ENCODE measurements at places on chromosomes 5 and 9. TPM values are rescaled to one million over a fixed set of nuclear protein-coding genes. Genes with fewer than 3 reads are reported as not detected.

TNFSF8 gene
- 0.27 TPM for polyA plus RNA-seq

TPM2 gene
- 146 TPM for polyA plus RNA-seq

PCDHGB3 gene
- polyA plus RNA-seq = 2.8 TPM

SLC6A19 gene
- polyA plus RNA-seq = 67.4 TPM

DAPK1 gene
- polyA plus RNA-seq = 92.1 TPM

RLN1 gene
- polyA plus RNA-seq = 0.52 TPM

WDR38 gene
- polyA plus RNA-seq = 0.22 TPM

CNTFR gene
- 34.6 TPM for polyA plus RNA-seq

ZBED3 gene
- polyA plus RNA-seq = 40.3 TPM

CCL21 gene
- polyA plus RNA-seq = 18.3 TPM

C9orf50 gene
- 0.30 TPM for polyA plus RNA-seq

OTP gene
- polyA plus RNA-seq = not detected

CRHBP gene
- 24.2 TPM for polyA plus RNA-seq

SNCB gene
- 0.20 TPM for polyA plus RNA-seq
